ENCODE measurements at places on chromosomes 12 and 14. TPM values are rescaled to one million over a fixed set of nuclear protein-coding genes. Genes with fewer than 3 reads are reported as not detected.

The ANKRD33 gene
- not detected for total RNA-seq

DNA sequence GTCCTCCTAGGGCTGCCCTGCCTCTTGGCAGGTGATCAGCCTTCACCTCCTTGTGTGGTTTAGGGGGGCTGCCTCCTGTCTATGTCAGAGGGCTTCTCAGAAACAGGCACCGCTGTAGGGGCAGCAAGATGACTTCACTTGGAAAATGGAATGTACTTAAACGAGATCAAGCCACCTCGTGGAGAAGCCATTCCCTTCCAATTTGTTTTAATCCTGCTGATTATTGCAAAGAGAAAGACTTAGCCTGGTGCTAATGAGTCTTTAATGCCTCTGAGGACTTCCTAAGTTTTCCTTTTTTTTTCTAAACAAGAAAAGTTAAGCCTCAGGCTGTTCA is 62.3 kb upstream of the RFLNA start:
- no peak for DNase-seq
- H3K27me3 ChIP-seq, result no peaks in the 10 kb centered on the region
- no peak overlapping the region for H3K4me3 ChIP-seq

DNA sequence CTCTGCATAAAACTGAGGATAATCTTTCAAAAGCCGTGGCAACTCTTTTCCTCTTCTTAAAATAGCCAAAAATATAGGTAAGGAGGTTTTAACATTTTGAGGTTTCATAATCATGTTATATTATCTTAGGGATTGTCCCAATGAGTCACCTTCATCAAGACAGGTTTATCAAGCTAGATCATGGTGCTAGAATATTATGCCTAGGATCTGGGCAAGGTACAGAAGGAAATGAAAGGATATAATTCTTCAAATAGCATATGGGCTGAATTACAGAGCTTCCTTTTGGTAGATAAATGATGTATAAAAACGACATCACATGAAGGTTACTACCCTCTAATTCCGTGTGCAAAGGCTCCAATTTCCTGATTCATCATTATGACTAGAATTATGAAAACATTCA is 28.6 kb upstream of the TBC1D15 start:
- no peak overlapping the region for H3K4me3 ChIP-seq
- no peaks in the 10 kb centered on the region for H3K4me1 ChIP-seq
- no peaks in the 10 kb centered on the region for H3K27me3 ChIP-seq
- H3K36me3 ChIP-seq, result no peaks in the 10 kb centered on the region
- no peak overlapping the region for H3K27ac ChIP-seq

The DBX2 gene
- total RNA-seq, result not detected

DNA sequence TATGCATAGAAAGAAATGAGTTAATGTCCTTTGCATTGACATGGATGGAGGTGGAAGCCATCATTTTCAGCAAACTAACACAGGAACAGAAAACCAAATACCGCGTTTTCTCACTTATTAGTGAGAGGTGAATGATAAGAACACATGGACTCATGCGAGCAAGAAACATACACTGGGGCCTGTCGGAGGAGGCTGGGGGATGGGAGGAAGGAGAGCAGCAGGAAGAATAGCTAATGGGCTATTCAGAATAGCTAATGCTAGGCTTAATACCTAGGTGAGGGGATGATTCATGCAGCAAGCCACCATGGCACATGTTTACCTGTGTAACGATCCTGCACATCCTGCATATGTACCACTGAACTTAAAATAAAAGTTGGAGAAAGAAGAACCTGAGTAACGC is 29.1 kb upstream of the SYT1 start:
- no peak overlapping the region for H3K4me3 ChIP-seq
- no peaks in the 10 kb centered on the region for H3K4me1 ChIP-seq
- no peaks in the 10 kb centered on the region for H3K36me3 ChIP-seq
- H3K27me3 ChIP-seq, result no peaks in the 10 kb centered on the region

GRCh38 chr12:49947593-49948226 is 2.8 kb upstream of the AQP2 start:
- H3K27ac ChIP-seq, result no peak overlapping the region
- H3K4me1 ChIP-seq, result peaks cover 32% of the 10 kb centered on the region
- DNase-seq, result no peak

DNA sequence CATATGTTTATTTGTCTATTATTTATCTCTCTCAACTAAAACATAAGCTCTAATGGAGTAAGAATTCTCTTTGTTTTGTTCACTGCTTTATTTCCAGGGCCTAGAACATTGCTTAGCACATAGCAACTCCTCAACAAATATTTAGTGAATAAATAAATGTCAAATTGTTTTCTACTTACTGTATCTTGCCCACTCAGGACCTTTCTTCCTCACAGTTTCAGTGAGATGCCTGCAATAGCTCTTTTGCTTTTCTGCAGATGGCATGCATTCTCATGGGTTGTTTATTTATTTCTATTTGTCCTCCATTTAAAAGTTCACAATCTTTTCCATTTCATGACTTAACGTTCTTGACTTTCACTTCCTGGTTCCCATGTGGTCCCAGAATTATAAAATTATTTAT is 94.9 kb upstream of the TTC7B start:
- H3K27me3 ChIP-seq, result no peaks in the 10 kb centered on the region
- no peak for DNase-seq
- H3K4me1 ChIP-seq, result no peaks in the 10 kb centered on the region
- no peak overlapping the region for H3K27ac ChIP-seq
- H3K4me3 ChIP-seq, result no peak overlapping the region
- H3K36me3 ChIP-seq, result peaks cover 5% of the 10 kb centered on the region

The PPFIA2 gene
- total RNA-seq, result not detected

GRCh38 chr12:75937486-75937885 is 94.1 kb downstream of the PHLDA1 start:
- peaks cover 23% of the 10 kb centered on the region for H3K4me1 ChIP-seq
- no peak for DNase-seq

The KRT3 gene
- total RNA-seq, result not detected

DNA sequence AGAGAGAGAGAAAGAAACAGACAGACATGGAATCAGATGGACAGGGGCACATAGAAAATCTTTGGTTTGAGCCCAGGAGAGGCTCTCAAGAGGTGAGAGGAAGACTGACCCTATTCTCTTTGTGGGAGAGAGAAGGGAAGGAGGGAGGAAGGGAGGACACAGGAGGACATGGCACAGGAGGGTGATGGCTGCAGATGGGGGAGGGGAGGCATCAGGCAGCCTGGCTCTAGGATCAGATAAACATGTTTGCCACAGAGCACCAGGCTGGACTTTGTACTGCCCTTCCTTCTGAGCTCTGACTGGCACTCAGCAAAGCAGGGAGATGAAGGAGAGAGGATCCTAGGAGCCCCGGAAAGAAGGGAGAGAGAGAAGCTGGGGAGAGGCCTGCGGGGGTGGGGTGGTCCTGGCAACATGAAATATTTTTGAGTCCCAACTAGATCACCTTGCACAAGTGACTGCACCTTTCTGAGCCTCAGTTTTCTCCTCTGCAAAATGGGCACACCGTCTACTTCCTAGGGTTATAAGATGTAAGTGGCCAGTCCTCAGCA is 6.1 kb downstream of the HNF1A start:
- no peaks in the 10 kb centered on the region for H3K4me1 ChIP-seq
- no peak for DNase-seq

The ACRBP gene
- total RNA-seq, result 13.9 TPM

DNA sequence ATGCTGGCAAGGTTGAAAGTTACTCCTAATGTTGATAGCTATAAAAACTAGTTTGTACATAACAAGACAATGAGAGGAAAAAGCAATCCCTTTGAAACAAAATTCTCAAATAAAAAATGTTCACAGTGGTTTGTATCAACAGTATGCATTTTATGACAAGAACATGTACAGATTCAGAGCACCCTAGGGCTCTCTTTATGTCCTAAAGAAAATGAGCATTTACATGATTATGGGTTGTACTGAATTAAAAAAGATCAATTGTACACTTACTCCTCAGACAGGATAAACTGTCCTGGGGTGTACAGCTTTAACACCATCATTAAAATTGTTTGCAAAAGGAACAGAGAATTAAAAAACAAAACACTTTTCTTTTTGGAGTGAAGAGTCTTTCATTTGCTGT is 22.2 kb downstream of the PPP1CC start:
- no peak overlapping the region for H3K4me3 ChIP-seq
- H3K4me1 ChIP-seq, result peaks cover 5% of the 10 kb centered on the region
- no peaks in the 10 kb centered on the region for H3K27me3 ChIP-seq
- peaks cover 57% of the 10 kb centered on the region for H3K36me3 ChIP-seq
- no peak for DNase-seq

DNA sequence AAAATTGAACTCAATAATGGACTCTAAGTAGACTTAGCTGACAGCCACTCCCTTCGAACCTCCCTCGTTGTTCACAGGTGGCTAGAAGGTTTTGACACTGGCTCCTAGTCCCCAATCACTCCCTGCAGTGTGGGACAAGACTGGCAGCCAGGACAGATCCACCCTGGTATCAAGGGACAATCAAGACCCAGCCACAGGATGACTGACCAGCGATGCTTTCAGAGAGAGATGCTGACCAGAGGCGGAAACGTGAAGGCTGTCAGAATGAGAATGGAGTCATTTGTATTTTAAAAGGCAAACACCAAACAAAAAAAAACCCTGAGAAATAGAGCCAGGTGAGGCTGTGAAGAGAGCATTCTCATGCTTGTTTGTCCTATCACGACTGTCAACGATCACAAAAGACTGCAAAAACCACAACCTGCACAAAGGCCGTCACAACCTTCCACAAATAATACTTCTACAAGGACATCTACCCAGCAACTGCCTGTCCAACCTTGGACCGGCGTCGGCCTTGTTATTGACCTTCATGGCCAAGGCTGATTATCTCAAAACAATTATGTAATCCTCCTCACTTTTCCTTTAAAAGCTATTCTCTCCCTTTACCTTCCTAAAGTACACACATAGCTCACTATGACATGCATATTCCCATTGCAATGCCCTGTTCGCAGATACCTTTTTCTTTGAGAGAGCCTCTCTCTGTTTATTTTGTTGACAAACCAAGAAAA is 13.2 kb downstream of the EIF5 start:
- H3K4me3 ChIP-seq, result no peak overlapping the region
- H3K36me3 ChIP-seq, result peaks cover 24% of the 10 kb centered on the region
- no peak overlapping the region for H3K27ac ChIP-seq
- no peaks in the 10 kb centered on the region for H3K4me1 ChIP-seq

GRCh38 chr14:105272623-105273022 is 24.3 kb downstream of the BTBD6 start:
- no peaks in the 10 kb centered on the region for H3K27me3 ChIP-seq
- no peak for DNase-seq
- no peak overlapping the region for H3K27ac ChIP-seq
- H3K36me3 ChIP-seq, result no peaks in the 10 kb centered on the region

GRCh38 chr12:55711786-55712553 is 3.9 kb upstream of the BLOC1S1 start:
- H3K4me1 ChIP-seq, result peaks cover 28% of the 10 kb centered on the region
- H3K4me3 ChIP-seq, result no peak overlapping the region
- DNase-seq, result no peak
- no peaks in the 10 kb centered on the region for H3K36me3 ChIP-seq
- peaks cover 4% of the 10 kb centered on the region for H3K27me3 ChIP-seq
- no peak overlapping the region for H3K27ac ChIP-seq

DNA sequence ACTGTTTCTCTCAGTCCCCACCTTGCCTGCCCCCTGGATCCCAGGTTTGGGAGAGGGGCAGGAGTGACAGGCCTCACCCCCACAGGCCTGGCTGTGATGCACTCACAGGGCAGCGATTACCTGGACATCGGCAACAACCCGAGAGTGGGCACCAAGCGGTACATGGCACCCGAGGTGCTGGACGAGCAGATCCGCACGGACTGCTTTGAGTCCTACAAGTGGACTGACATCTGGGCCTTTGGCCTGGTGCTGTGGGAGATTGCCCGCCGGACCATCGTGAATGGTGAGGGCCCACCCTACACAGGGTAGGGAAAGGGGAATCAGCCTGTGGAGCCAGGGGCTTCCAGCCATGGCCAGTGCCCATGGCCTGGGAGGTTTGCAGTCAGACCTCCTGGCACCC is 8.6 kb downstream of the ACVRL1 start:
- H3K27ac ChIP-seq, result no peak overlapping the region
- H3K4me3 ChIP-seq, result no peak overlapping the region
- H3K36me3 ChIP-seq, result no peaks in the 10 kb centered on the region
- DNase-seq, result no peak

- H3K36me3 ChIP-seq, result peaks cover 3% of the 10 kb centered on the region
- peaks cover 15% of the 10 kb centered on the region for H3K4me1 ChIP-seq
- H3K4me3 ChIP-seq, result no peak overlapping the region
- no peaks in the 10 kb centered on the region for H3K27me3 ChIP-seq
- no peak for DNase-seq
Observed at GRCh38 chr12:111975161-111975931, 37.6 kb downstream of the TMEM116 start.

DNA sequence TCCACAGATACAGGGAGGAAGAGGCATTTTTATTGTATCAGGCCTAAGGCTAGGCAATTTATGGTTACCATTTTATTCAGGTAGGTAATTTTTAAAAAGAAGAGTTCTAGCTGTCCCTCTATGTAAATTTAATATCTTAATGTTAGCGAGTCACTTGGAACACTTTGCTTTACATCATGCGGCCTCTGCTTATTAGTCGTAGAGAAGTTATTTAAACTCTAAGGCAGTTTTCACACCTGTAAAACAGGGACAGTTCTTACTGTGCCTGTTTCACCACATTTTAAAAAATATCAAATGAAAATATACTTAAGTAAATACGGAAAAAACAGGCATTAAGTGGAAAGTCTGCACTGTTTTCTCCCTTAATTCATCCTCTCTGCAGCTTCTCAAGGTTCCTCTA is 71.4 kb upstream of the POC1B start:
- peaks cover 12% of the 10 kb centered on the region for H3K4me1 ChIP-seq
- H3K27ac ChIP-seq, result no peak overlapping the region
- H3K36me3 ChIP-seq, result peaks cover 36% of the 10 kb centered on the region
- no peak overlapping the region for H3K4me3 ChIP-seq
- H3K27me3 ChIP-seq, result no peaks in the 10 kb centered on the region

Measured in CD4-positive, alpha-beta memory T cell (primary cell).